ENCODE measurements at places on chromosomes 1 and 21. TPM values are rescaled to one million over a fixed set of nuclear protein-coding genes. Genes with fewer than 3 reads are reported as not detected.

Gene ANGPTL3
- not detected for total RNA-seq

Gene NMNAT2
- total RNA-seq = 0.13 TPM

Gene DCST1
- total RNA-seq = not detected

Gene FCRL6
- total RNA-seq = not detected

Gene C1orf87
- total RNA-seq = under 0.01 TPM

Gene ACADM
- 24.3 TPM for total RNA-seq

Gene HPDL
- total RNA-seq = 8.3 TPM

Gene SLC44A5
- total RNA-seq = 2.5 TPM

Gene HSPB7
- total RNA-seq = not detected

Gene ZFYVE9
- total RNA-seq = 10.1 TPM

Gene OR2T3
- not detected for total RNA-seq

Gene TMEM269
- total RNA-seq = 0.25 TPM

Gene FOXD3
- not detected for total RNA-seq

Gene NPHS2
- total RNA-seq = not detected

Gene RBM8A
- total RNA-seq = 54.4 TPM

Gene RHEX
- 1.3 TPM for total RNA-seq

Gene LENEP
- total RNA-seq = not detected

Gene FCRL4
- not detected for total RNA-seq

Gene OR2L2
- not detected for total RNA-seq

Gene CR2
- total RNA-seq = not detected

Gene CITED4
- 30.0 TPM for total RNA-seq

Gene PLA2G2C
- total RNA-seq = not detected

Gene ZBTB8B
- total RNA-seq = under 0.01 TPM

Gene PRAMEF18
- not detected for total RNA-seq

Gene NCAM2
- 0.51 TPM for total RNA-seq

Gene SYPL2
- not detected for total RNA-seq

Gene CRB1
- 0.13 TPM for total RNA-seq

Gene PBX1
- total RNA-seq = 21.2 TPM

Gene HENMT1
- 4.2 TPM for total RNA-seq

Gene ST6GALNAC5
- total RNA-seq = 5.6 TPM

Gene ERI3
- 66.6 TPM for total RNA-seq

Gene RNF186
- total RNA-seq = not detected

Gene CADM3
- not detected for total RNA-seq

Gene PEAR1
- total RNA-seq = 26.7 TPM

Gene SPTA1
- not detected for total RNA-seq

Gene KIF14
- total RNA-seq = 13.9 TPM

Gene CYP4A22
- not detected for total RNA-seq

Gene RWDD3
- total RNA-seq = 5.8 TPM

Gene LSS
- 66.0 TPM for total RNA-seq

Gene CYP4X1
- total RNA-seq = 1.4 TPM

Gene KCNQ4
- 1.3 TPM for total RNA-seq

Gene PGBD5
- total RNA-seq = 1.3 TPM

Gene ZNF683
- not detected for total RNA-seq

Gene CD1E
- not detected for total RNA-seq

Gene MYOG
- total RNA-seq = not detected
